Thoracic aorta (tissue), 2 donors: ENCODE measurements at places on chromosomes 3 and 15. TPM values are rescaled to one million over a fixed set of nuclear protein-coding genes. Genes with fewer than 3 reads are reported as not detected.

Gene RAB6B
- 4.0 TPM for total RNA-seq

Gene EIF5A2
- 7.4 TPM for total RNA-seq

Gene CX3CR1
- total RNA-seq: 0.54 TPM

GRCh38 chr3:58607816-58608215, 30.6 kb upstream of the FAM107A start:
- no peak for DNase-seq
- H3K27me3 ChIP-seq: no peaks in the 10 kb centered on the region
- H3K4me3 ChIP-seq: no peak overlapping the region
- H3K36me3 ChIP-seq: no peaks in the 10 kb centered on the region
- H3K27ac ChIP-seq: no peak overlapping the region

DNA sequence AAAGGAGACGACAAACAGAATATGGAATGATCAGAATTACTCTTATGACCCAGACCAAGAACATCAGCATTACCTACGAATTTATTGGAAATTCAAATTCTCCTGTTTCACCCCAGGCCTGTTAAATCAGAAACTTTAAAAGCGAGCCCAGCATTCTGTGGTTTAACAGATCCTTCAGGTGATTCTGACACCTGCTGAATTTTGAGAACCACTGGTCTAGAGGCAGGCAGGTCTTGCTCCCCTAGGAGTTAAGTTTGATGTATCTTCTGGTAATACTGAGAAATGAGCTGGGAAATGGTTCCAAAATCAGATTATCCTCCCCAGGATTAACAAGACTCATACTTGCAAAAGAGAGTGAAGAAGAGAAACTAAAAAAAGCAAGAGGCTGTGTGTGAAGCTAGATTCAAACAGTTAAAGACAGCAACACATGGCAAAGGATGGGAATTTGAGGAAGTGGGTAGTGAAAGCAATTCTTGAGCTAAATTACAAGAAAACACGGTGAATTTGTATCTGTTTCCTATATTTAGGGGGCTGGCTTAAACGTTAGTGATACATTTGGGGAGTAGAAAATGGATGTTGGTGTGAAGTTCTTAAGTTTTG, 66.0 kb downstream of the FLNB start:
- H3K36me3 ChIP-seq: peaks cover 11% of the 10 kb centered on the region
- H3K27ac ChIP-seq: peak overlapping the region; percentile 62
- no peak overlapping the region for H3K4me3 ChIP-seq
- DNase-seq: no peak
- H3K4me1 ChIP-seq: peaks cover 70% of the 10 kb centered on the region

- no peaks in the 10 kb centered on the region for H3K36me3 ChIP-seq
- H3K4me1 ChIP-seq: peaks cover 10% of the 10 kb centered on the region
- no peak overlapping the region for H3K4me3 ChIP-seq
- H3K27ac ChIP-seq: no peak overlapping the region
These were observed 12.6 kb upstream of the LCTL start for GRCh38 chr15:66578286-66578875.
